ENCODE measurements at places on chromosomes 6 and 20. TPM values are rescaled to one million over a fixed set of nuclear protein-coding genes. Genes with fewer than 3 reads are reported as not detected.
A peak's percentile ranks its signal among the peaks of the same experiment; 100 is the strongest.

The BLCAP gene
- total RNA-seq: 148 TPM

The OOEP gene
- not detected for total RNA-seq

The BPIFB1 gene
- total RNA-seq: not detected

The FLRT3 gene
- 0.06 TPM for total RNA-seq

The HNF4A gene
- 0.51 TPM for total RNA-seq

The SNX21 gene
- total RNA-seq: 46.7 TPM

The SOX18 gene
- total RNA-seq: 70.5 TPM

The DNPH1 gene
- 36.5 TPM for total RNA-seq

The MUCL3 gene
- not detected for total RNA-seq

The C6orf141 gene
- 3.9 TPM for total RNA-seq

The DLK2 gene
- not detected for total RNA-seq

The SAPCD1 gene
- total RNA-seq: 2.0 TPM

The TGIF2 gene
- total RNA-seq: 9.3 TPM

The SYNJ2 gene
- total RNA-seq: 7.5 TPM

The GJA10 gene
- not detected for total RNA-seq

The ADA gene
- 12.2 TPM for total RNA-seq

- peak; percentile 64 for DNase-seq
Observed at GRCh38 chr20:23116311-23117089, 30.4 kb upstream of the CD93 start.

GRCh38 chr6:16006681-16007080 lies 122.2 kb upstream of the MYLIP start:
- DNase-seq: no peak

DNA sequence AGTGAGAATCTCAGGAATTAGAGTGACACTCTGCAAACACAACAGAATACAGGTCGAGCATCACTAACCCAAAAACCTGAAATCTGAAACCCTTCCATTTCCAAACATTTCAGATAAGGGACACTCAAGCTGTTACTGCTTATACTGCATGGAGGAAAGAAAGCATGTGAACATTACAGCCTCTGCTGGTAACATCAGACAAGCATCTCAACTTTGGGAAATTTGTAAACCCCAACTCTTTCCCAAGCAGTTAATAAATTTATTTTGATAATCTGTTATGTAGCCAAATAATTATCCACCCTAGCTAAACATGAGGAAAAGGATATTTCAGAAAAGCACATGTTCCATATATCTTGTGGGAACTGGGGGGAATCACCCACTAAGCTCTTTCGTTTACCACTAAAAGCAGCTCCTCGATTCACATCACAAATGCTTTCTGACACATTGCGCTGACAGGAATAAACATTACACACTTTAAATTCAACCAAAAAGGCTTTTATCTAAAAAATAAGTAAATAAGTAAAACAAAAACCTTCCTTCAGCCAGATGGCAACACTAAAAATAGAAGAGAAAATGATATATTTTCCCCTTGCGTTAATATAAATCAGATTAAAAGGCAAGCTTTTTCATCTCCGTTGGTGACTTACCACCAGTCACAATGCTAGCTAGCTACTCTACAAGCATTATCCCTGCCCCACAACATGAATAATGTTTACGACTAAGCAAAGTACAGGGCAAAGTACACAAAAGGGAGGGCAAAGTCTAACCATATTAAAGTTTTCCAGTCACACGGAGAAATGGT lies 120.8 kb downstream of the MAP7 start:
- no peak for DNase-seq

DNA sequence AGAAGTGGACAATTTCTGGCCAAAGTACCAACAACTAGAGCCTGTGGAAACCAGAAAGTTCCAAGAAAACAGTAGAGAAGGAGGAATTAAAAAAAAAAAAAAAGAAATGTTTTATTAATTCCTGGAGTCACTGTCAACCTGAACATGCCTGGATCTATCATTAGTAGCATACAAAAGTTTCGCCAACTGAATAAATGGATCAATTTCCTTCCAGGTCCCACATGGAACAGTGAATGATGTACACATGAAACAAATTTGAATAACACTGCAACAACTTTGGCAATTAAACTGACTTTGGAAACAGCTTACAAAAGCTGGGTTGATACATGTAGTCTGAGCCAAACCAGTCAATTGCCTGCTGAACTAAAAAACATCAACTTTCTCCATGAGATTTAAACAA lies 90.0 kb upstream of the HMGCLL1 start:
- DNase-seq: no peak

DNA sequence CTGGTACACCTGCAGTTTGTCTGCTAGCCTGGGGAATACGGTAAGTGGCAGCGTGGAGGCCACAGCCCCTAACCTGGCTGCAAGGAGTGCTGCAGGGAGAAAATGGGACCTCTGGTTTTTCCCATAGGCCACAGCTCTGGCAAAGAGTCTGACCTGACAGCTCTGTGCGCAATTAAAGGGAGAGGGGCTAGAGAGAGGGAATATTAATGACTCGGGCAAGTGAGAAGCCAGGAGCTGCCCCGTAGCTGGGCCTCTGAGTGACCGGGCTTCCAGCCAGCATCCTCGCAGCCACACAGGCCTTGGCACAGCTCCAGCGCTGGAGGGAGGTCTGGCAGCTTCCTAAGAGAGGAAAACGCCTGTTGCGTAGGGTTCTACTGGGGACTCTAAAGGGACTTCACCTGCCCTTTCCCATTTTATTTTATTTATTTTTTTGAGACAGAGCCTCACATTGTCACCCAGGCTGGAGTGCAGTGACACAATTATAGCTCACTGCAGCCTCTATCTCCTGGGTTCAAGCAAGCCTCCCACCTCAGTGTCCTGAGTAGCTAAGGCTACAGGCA lies 18.2 kb upstream of the OCSTAMP start:
- peak; percentile 93 for DNase-seq

GRCh38 chr6:36320475-36320874 lies 16.2 kb downstream of the BNIP5 start:
- no peak for DNase-seq

- DNase-seq: no peak
Observed at GRCh38 chr6:32190911-32191677, 1.1 kb upstream of the PBX2 start.

- no peak for DNase-seq
Observed at GRCh38 chr20:59804871-59805665, 128.4 kb downstream of the SYCP2 start.

GRCh38 chr6:73491377-73491776 lies 29.5 kb downstream of the EEF1A1 start:
- no peak for DNase-seq

GRCh38 chr6:53426667-53427270 lies 78.0 kb upstream of the ELOVL5 start:
- no peak for DNase-seq

- DNase-seq: no peak
Observed at GRCh38 chr6:109174916-109175315, 79.6 kb downstream of the CEP57L1 start.

- DNase-seq: no peak
Observed at GRCh38 chr6:156857573-156857972, 80.4 kb downstream of the ARID1B start.

DNA sequence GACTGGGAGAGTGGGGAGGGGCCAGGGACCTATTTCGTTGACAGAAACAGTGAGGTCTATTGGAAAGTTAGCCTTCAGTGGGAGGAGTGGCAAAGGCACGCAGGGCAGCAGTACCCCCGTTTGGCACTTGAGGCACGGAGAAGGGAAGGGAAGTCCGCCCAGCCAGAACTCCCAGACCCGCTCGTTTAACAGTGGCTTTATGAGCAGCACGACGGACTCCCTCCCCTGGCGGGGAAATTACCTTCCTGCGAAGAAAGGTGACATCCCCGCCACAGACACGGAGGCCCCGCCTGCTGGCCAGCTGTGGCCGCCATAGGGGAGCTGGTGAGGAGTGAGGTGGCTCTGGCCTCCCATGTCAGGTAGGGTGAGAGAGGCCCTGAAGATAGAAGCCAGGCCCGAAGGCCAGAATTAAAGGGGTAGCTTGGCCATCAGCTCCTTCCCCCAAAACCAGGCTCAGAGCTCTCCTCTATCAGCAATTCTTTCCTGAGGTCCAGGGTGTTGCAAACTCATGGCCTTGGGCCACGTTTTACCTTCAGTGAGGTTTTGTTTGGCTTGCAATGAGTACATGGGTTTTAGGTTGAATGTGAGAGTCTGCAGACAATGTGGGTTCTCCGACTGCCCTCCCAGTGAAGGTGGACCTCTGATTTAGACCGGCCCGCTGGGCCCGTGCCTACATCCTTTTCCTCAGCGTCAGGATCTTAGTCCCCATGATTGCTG lies 123.7 kb downstream of the MRPL14 start:
- DNase-seq: no peak

- no peak for DNase-seq
Observed at GRCh38 chr20:32010666-32011065, 428 bp downstream of the CCM2L start.

DNA sequence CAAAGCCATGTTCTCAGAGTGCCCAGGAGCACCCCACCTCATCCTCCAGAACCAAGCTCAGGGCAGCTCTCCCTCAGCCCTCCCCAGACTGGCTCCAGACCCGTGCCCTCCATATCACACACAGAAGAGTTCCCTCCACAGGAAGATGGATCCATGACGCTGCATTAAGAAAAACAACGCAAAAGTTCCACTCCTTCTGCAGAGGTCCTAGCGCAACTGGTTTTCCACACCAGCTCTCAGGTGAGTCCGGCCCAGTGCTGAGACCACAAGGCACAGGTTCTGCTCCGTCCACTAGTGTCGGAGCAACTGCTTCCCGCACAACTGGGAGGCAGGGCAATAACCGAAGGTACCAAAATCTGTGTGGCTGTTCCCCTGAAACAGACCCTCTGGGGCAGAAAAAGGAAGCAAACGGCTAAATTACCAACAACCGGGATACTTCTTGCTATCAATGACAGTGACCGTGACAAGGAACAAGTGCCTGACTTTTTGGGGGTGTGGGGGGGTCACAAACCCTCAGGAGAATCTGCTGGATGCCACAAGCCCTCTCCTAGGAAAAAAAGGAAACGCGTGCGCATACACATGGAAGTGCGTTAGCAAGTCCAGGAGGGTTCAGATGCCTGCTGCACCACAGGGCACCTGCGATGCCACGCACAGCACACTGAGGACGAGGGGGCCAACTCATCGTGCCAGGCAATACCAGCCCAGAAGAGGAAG lies 49.2 kb downstream of the MYH7B start:
- DNase-seq: no peak

DNA sequence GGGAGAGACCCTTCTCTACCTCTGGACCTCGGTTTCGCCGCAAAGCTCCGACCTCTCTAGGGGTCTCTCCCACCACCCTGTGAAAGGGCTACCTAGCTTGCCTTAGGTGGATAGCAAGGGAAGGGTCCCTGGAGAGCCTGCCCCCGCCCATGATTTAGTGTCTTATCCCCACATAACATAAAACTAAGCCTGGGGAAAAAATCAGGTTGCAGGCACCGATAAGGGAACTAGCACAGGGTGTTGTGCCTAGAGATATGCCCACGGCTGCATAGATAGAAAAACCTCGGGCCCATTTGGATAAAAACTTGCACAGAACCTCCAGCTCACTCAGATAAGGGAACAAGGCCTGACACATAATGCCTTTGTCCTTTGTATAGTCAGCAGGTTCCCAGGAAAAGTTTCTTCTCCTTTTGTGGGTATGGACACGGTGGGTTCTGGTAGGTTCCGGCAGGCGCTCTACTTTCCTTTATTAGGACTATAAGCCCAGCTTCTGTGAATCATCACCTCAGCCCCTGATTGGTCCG lies 846 bp downstream of the ZSCAN31 start:
- no peak for DNase-seq

DNA sequence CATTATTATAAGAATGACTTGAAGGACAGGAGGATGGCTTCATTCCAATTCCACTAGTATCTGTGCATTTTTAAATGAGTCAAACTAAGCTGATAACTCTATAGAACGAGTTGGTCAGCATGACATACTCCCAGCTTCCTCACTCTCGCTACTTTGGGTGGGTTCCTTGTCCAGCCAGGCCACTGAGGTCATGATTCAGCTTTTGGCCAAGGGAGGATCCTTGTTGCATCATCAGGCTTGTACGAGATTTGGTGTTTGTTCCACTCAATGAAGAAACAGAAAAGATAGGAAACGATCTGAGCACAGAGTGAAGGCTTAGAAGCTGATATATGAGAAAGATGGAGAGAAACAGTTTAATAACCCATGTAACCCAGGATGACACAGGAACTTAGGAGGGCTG lies 19.8 kb downstream of the NEDD9 start:
- DNase-seq: no peak

DNA sequence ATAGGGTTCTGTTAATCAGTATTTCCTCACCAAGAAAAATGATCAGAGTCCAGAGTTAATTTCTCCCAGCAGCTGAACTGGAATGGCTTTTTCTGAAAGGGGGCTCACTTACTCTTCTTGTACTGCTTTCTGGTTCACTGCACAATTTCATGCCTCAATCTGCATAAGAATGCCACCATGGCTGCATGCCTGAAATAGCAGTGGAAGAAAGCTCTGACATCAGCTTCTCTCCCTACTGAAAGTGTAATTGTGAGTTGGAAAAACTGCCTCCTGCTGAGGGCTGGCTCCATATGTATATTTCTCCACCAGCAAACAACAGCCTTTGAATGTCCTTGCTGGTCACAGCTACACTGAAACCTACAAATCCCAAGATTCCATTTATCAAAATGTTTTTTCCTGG lies 1027.2 kb upstream of the GJE1 start:
- no peak for DNase-seq

- no peak for DNase-seq
Observed at GRCh38 chr6:156102129-156102528, 646.5 kb upstream of the NOX3 start.
